ENCODE measurements at places on chromosomes 3 and 15.

DNA sequence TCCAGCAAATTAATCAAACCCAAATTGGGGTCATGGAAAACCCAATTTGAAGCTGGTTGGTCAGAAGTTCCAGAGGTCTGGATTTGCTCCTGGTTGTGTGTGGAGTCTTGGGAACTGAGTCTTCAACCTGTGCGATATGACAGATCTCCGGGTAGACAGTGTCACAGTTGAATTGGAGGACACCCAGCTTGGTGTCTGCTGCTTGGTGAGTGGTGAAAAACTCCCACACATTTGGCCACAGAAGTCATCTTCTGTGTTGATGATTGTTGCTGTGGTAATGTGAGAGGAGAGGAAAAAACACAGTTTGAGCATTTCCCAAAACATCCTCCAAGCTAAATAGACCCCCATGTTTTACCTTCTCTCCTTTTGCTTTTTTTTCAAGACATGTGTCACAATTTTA is 218.1 kb downstream of the TP63 start:
- no peak for DNase-seq

DNA sequence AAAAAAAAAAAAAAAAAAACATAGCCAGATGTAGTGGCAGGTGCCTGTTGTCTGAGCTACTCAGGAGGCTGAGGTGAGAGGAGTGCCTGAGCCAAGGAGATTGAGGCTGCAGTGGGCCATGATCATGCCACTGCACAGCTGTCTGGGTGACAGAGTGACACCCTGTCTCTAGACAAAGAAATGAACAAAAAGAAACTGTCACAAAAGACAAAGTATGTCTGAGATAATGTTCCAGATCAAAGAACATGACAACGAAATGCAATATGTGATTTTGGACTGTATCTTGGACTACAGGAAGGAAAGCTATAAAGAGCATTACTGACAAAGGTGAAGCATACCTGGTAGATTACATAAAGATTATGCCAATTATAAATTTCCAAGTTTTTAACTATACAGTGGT is 862.8 kb downstream of the ROBO2 start:
- DNase-seq, result no peak

GRCh38 chr15:83209333-83209732 is 1.7 kb upstream of the HDGFL3 start:
- DNase-seq, result no peak

GRCh38 chr3:101940521-101941317 is 91.4 kb downstream of the NFKBIZ start:
- no peak for DNase-seq

DNA sequence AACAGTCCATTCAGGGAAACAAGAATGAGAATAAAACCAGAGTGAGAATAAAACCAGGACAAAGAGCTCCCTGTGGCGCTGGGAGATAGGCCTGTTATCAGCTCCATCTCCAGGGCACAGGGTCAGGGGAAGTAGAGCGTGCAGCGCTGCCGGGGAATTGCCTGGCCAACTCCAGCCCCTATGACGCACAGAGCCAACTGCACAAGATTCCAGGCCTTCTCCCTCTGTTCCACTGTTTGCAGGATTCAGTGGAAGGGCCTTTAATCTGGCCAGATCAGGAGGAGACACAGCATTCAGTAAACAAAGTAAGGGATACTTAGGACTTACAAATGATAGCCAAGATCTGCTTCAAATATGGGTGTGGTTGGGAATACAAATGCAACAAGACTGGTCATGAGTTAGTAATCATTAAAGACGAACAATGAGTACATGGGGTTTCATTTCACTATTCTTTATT is 49.4 kb downstream of the ITGB5 start:
- no peak for DNase-seq

DNA sequence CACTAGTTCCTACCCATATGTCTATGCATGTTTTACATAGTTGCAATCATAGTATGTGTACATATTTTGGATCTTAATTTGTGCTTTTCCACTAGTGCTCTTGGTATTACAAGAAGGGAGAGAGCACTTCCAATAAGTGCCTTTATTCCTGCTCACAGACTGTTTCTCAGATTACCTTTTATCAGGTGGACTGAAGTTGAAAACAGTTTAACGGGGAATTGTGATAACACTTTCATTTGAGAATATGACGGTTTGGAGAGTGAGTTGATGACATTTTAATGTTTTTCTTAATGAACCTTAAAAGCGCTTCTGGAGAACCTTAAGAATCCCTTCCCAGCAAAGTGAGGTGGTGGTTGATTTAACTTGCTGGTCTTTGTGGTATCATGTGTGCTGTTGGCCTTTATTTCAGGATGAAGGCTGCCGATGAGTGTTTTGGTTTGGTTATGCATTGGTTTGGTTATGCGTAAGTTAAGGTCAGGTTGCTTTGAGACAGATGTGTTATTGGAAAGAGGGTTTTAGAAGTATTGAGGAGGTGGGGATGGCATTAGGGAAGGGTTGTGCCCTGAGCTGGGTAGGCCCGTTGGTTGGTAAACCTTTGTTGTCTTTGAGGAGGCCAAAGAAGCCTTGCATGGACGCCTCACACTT is 2.8 kb downstream of the EDEM1 start:
- no peak for DNase-seq

DNA sequence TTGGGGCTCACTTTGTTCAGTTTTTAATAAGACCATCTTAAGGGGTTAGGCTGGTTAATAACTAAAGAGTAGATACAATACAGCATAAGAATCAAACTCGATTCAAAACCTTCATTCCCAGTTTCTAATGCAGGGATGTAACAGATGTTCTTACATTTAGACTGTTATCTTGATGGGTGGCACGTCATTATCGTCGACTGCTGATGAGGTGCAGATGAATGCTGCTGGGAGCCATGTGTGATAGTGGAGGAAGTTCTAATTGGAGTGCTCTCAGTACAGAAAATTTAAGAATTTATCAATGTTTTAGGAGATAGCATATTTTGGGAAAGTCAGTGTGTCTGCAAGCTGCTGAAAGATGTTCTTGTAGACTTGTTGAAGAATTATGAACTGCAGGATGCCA is 331.5 kb downstream of the PTPRG start:
- no peak for DNase-seq

DNA sequence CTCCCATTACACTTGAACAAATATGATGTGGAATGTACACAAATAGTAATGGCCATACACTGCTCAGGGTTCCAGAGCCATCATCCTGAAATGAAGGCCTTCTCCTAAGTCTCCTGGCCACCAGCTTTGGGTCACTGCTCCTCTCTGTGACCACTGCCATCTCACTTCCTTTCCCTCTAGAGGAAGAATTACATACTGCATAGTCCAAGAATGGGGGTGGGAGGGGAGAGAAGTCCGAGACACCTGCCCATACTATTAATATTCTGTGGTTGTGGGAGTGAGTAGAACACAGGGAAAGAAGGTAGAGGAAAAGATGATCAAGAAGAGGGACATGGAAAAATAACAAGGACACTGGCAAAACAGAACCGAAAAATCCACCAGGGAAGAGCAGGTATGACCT is 20.6 kb downstream of the ETV5 start:
- DNase-seq, result no peak

- no peak for DNase-seq
These were observed 17.6 kb upstream of the SEMA3F start for GRCh38 chr3:50137531-50137930.

DNA sequence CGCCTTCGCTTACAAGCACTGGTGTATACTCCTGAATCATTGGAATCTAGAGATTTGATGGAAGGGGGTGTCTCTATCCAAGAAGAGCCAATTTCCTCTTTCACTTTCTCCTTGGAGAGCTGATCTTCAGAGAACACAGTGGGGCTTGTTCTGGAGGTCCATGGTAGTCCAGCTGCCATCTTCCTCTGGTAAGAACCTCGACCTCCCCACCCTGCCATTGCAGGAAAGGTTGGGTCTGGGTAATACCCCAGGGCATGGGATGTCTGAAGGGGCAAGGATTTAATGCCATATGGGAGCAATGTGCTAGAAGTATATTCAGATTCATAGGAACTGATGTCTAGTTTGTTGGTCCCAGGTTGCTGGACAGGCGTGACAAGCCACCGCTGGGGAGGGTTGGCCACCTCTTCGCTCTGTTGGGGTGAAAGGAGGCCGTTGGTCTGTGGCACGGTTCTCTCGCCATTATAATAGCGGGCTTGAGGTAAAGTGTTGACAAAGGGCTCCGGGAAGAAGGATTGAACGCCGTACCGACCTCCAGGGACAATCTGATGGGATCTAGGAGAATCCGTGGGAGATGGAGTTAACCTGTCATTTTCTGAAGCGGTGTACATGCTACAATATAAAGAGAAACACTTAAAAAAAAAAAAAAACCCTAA is 4.8 kb downstream of the EOMES start:
- DNase-seq, result no peak

DNA sequence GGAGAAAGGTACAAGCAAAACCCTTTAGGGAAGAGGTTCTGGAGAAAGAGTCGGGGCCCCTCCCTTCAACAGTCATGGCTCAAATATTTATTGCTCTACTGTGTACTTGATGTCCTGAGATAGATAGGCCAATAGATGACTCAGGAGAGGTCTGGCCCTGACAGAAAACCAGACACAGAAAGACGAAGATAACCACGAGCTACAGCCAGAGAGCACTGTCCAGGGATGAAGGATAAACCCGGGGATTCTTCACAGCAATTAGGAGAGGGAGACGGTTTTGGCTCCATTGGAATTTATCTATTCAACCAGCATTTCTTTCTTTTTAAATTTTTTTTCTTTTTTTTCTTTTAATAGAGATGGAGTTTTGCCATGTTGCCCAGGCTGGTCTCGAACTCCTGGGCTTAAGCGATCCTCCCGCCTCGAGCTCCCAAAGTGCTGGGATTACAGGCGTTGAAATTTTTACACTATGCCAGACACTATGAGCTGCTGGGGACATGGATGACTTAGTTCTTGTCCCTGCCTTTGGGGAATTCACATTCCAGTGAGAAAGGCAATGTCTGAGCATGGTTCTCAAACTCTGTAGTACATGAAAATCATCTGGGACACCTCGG is 4.6 kb upstream of the CIDEC start:
- no peak for DNase-seq

GRCh38 chr3:58188173-58188564 is 22.6 kb downstream of the DNASE1L3 start:
- no peak for DNase-seq

- DNase-seq, result no peak
These were observed 86.6 kb downstream of the NR2F2 start for GRCh38 chr15:96416934-96417759.

DNA sequence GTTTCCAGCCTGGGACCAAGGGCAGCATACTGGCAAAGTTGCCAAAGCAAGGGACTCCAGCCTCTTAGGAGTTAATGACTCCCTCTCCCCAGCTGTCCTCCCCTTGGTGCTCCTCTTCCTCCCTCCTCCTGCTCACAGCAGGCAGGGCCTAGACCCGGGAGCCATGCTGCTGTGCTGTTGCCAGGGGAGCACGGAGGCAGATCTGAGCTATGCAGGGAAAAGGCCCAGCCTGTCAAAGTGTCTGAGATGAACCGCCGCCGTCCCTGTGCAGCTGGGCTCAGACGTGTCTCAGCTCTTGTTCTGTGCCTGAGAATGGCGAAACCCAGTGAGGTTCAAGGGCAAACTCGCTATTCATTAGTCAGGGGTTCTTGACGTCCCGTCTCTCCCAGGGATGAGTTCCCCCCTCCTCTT is 60.8 kb upstream of the POLG start:
- no peak for DNase-seq

- DNase-seq, result no peak
These were observed 31.7 kb downstream of the FRMD5 start for GRCh38 chr15:44163370-44163769.

GRCh38 chr3:111385971-111386495 is 156.0 kb upstream of the CD96 start:
- no peak for DNase-seq

GRCh38 chr3:188635258-188636042 is 481.5 kb downstream of the LPP start:
- DNase-seq, result no peak

DNA sequence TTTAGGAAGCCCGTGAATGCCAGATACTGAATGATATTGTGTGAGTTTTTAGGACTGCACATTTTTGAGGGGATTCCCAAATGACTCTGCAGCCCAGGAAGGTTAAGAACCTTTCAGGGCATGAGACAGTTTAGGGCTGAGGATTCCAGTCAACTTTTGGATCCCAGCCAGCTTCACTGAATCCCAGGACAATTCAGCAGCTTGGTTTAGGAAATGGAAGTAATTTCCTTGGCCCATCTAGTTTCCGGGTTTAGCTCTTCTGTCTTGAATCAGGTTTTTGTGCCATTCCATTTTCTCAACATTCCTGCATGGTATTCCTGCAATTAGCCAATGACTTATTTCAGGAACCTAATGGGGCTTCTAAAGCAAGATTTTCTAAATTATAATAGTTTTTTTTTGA is 253.9 kb downstream of the LSAMP start:
- DNase-seq, result no peak

- DNase-seq, result no peak
These were observed 201.9 kb upstream of the MCTP2 start for GRCh38 chr15:94029495-94029894.

DNA sequence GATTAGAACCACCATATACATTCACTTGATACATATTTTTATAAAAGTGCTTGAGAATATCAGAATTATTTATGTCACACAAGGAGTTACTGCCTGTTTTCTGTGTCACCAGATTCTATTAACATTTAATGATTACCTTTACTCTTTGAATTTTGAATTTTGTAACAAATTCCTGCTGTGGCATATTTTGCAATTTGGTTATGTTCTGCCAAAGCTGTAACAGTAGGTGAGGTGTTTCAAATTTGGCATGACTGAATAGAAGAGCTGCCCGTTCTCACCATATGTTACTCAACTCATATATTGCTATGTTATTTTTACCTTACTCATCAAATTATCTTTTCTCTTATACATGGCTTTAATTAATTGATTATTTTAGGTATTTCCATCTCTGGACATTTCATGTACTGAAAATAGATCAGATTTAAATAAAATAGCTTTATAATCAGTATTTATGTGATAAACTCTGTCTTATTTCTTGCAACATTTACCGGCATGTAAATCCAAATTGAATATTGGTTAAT is 18.9 kb downstream of the PML start:
- DNase-seq, result no peak

DNA sequence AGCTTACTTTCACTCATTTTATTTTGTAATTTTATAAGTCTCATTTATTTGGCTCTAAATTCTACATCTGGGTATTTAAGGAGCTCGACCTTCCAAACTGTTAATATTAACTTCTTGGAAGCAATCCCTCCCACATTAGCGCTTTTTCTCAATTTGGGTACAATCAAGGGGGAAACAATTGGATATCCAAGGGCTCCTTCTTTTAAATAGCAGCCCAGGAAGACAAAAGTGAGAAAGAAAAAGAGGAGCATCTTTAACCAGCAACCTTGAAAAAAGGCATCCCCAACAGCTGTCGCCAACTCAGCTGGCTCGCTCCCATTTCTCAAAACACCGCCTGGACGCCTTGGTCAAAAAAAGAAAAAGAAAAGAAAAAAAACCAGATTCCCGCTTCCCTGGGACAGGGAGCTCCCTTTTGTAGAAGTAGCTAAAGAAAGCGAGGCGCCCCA is 873 bp downstream of the C3orf70 start:
- DNase-seq, result no peak

- peak; percentile 97 for DNase-seq
These were observed at the start of gene ABTB1 for GRCh38 chr3:127672429-127673190. Gene ABTB1, plus strand, starts transcription at chr3:127672952. Its CDS starts 74 bp downstream, at chr3:127673026.

GRCh38 chr3:119883461-119884160 is 101.7 kb downstream of the NR1I2 start:
- no peak for DNase-seq

Measured in GM10248 (cell line).